ENCODE measurements at places on chromosomes 4 and X. TPM values are rescaled to one million over a fixed set of nuclear protein-coding genes. Genes with fewer than 3 reads are reported as not detected.
A peak's percentile ranks its signal among the peaks of the same experiment; 100 is the strongest.

NLGN4X gene
- total RNA-seq = 5.4 TPM

DNA sequence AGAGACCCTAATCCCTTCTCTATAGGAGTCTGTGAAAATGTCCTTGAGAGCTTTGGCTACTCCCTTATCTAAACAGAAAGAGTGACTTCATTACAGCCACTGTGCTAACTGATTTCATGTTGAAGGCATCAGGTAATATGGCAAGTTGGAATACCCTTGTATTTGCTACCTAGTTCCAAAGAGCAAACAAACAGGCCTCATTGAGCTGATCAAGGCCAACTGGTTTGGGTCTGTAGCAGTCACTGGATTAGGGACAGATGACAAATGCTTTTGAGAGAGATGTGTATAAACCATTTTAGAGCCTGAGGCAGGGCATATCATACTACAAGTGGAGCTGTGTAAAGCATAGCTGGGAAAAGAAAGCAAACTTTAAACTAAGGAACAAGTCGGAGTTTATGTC, 22.9 kb upstream of the PDLIM5 start:
- DNase-seq = no peak

NKX3-2 gene
- total RNA-seq = 0.12 TPM

DNA sequence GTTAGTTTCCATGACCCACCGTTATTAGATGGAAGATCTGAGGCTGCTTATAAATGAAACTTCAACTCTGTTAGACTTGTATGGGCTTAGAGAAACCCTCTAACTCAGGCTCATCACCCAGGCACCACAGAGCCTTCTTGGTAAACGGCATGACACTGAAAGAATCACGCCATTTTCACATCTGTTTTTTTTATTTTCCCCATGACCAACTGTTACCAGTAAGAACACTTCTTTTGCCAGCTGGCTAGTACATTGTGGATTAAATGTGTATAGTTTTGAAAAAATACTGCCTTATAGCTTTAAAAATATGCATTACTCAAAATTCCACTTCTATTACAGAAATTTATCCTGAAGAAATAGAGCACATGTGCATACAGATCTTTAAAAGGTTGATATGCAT, 48.0 kb upstream of the APELA start:
- DNase-seq = no peak

- DNase-seq = no peak
Observed at GRCh38 chrX:8981723-8982122, 52.2 kb downstream of the FAM9B start.

GRCh38 chr4:2251795-2252529, 9.9 kb downstream of the MXD4 start:
- DNase-seq = peak; percentile 35

GRCh38 chr4:41134581-41134980, 79.8 kb downstream of the APBB2 start:
- DNase-seq = peak; percentile 59

FBXW7 gene
- 50.9 TPM for total RNA-seq

XG gene
- total RNA-seq = 0.79 TPM

- no peak for DNase-seq
Observed at GRCh38 chr4:111040904-111041303, 418.0 kb upstream of the PITX2 start.

- no peak for DNase-seq
Observed at GRCh38 chrX:145190801-145191389, 56.4 kb upstream of the SPANXN1 start.

GRCh38 chrX:12892716-12893115, 13.7 kb upstream of the TLR8 start:
- DNase-seq = no peak

DNA sequence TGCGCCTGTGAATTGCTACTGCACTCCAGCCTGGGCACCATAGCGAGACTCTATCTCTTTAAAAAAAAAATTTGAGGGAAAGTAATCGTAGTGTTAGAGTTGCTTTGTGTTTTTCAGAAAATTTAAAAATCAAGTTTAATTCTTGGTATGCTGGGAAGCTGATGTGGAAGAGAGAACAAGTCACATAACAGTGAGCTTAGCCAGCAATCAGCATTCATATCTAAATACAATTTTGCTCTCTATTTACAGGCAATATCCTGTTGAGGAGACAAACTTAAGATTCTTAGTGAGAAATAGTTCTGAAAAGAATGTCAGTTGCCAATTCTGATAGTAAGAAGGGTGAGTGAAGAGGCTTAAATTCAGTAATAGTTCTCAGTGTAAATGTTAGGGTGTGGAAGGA, 9.6 kb upstream of the NDUFC1 start:
- no peak for DNase-seq

- peak; percentile 64 for DNase-seq
Observed at GRCh38 chr4:153759407-153760316, at the start of gene RNF175. TSS of gene RNF175 (minus strand) at chr4:153760024. CDS start at chr4:153759862, 162 bp downstream.

PNMA3 gene
- total RNA-seq = 3.0 TPM

DNA sequence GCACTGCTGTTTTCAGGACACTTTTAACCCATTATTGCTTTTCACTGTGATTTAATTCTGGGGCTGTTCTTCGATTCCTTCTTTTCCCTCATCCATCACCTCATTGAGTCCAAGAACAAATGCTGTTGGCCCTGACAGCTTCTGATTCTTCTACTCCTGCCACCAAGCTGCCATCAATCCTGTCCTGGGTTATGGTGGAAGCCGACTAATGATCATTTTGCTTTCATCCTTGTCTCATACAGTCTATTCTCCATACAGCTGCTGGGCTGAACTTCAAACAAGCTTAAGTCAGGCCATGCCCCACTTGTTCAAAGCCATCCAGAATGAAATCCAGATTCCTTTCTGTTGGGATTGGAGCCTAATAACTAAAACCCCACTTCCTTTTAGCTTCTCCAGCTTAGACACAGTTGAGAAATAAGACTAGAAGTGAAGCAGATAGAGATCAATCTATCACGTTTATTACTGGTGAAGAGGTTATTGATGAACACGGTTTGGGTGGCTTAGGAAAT, 161.9 kb downstream of the STK32B start:
- no peak for DNase-seq

GRCh38 chr4:181566490-181566889, 676.7 kb upstream of the TENM3 start:
- DNase-seq = no peak

- DNase-seq = no peak
Observed at GRCh38 chrX:98956014-98956413, 1454.1 kb downstream of the PCDH19 start.

DNA sequence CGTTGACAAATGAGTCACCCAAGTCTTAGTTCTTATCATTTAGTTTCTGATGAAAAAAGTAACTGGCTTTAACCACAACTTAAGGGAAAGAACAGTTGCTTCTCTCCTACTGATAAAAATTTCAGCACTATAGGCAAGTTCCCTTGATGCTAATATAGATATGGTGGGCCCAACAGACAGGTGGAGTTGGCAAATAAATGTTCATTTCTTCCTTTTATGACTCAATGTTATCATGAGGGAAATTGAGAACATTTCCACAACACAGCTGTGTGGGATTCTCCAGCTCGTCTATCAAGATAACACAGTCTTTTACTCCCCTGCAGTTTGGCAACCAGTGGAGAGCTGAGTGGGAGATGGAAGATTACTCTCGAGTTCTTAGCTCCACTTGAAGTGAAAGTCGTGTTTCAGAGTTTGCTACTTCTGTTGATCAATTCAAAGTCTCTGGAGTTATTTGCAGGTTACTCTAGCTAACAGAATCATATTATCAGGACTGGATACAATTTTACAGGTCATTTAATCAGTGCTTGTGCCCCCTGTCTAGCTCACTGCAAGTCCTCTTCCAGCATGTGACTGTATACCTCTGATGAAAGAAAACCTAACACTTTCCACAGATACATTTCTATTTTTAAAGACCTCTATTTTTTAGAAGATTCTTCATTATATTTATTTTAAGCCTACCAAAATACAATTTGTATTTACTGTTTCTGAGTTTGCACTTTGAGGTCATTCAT, 270.6 kb upstream of the GK2 start:
- no peak for DNase-seq

GRCh38 chr4:20825505-20825904, 125.2 kb downstream of the PACRGL start:
- no peak for DNase-seq

PDLIM3 gene
- total RNA-seq = 271 TPM

TMSB15B gene
- 2.1 TPM for total RNA-seq

- DNase-seq = no peak
Observed at GRCh38 chrX:69093960-69094871, 71.0 kb downstream of the PJA1 start.

Measured in right cardiac atrium (tissue), 5 donors.